ENCODE measurements at places on chromosomes 3 and 15. TPM values are rescaled to one million over a fixed set of nuclear protein-coding genes. Genes with fewer than 3 reads are reported as not detected.

The NECTIN3 gene
- total RNA-seq, result 31.8 TPM

The DOCK3 gene
- 0.39 TPM for total RNA-seq

The IGSF11 gene
- 5.6 TPM for total RNA-seq

The GASK1A gene
- not detected for total RNA-seq

The MTFMT gene
- total RNA-seq, result 25.7 TPM

The NXPE3 gene
- 21.7 TPM for total RNA-seq

The CASR gene
- total RNA-seq, result not detected

The CHDH gene
- 1.9 TPM for total RNA-seq
